ENCODE measurements at places on chromosomes 4 and X. TPM values are rescaled to one million over a fixed set of nuclear protein-coding genes. Genes with fewer than 3 reads are reported as not detected.

DNA sequence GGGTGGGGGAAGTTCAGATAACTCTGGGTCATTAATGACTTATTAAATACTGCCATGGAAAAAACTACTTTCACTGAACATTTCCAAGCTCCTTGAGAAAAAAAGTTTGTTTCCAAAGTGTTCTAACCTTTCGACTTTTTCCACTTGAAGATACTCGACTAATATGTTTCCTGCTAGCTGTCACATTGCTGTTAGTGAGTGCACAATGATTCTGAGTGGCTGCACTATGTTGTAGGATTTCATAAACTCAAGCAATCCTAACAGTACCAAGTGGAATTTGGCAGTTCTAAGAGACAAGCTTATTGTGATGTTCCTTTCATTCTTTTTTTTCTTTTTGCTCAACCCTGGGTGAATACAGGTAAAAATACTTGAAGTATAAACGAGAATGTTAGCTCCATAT is 33.4 kb downstream of the GRXCR1 start:
- H3K36me3 ChIP-seq: no peaks in the 10 kb centered on the region
- no peaks in the 10 kb centered on the region for H3K4me1 ChIP-seq
- DNase-seq: no peak
- no peak overlapping the region for H3K27ac ChIP-seq
- no peak overlapping the region for H3K4me3 ChIP-seq

The SPIN2A gene
- total RNA-seq: 0.34 TPM

DNA sequence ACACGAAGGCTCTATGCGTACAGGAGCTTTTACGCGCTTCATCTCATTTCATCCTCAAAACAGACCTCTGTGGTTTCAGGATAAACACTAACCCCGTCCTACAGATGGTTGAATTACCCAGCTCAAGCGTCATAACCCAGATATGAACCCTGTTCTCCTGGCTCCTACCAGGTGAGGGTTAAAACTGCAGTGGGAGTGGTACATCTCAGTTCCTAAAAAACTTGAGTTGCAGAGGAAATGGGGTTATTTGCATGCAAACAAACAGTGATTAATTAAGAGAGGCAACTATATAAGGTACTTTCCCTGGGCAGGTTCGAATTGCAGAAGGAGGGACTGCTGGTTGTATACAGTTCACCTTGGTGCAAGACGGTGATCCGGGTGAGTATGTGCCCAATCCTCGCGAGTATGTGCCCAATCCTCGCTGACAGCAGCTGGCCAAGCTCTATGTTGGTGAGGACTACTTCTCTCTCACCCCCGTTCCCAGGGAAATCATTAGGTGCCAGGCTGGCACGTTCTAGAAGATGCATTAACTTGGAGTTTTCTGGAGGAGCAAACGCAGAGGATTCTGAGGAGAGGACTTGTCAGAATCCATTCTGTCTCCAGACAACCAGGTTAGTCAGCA is 72.6 kb downstream of the FHDC1 start:
- no peaks in the 10 kb centered on the region for H3K4me1 ChIP-seq
- H3K27ac ChIP-seq: no peak overlapping the region
- no peaks in the 10 kb centered on the region for H3K36me3 ChIP-seq
- H3K4me3 ChIP-seq: no peak overlapping the region
- no peaks in the 10 kb centered on the region for H3K27me3 ChIP-seq

- no peaks in the 10 kb centered on the region for H3K27me3 ChIP-seq
- no peak overlapping the region for H3K27ac ChIP-seq
- no peak for DNase-seq
Observed at GRCh38 chr4:105637408-105638176, 70.9 kb downstream of the INTS12 start.

DNA sequence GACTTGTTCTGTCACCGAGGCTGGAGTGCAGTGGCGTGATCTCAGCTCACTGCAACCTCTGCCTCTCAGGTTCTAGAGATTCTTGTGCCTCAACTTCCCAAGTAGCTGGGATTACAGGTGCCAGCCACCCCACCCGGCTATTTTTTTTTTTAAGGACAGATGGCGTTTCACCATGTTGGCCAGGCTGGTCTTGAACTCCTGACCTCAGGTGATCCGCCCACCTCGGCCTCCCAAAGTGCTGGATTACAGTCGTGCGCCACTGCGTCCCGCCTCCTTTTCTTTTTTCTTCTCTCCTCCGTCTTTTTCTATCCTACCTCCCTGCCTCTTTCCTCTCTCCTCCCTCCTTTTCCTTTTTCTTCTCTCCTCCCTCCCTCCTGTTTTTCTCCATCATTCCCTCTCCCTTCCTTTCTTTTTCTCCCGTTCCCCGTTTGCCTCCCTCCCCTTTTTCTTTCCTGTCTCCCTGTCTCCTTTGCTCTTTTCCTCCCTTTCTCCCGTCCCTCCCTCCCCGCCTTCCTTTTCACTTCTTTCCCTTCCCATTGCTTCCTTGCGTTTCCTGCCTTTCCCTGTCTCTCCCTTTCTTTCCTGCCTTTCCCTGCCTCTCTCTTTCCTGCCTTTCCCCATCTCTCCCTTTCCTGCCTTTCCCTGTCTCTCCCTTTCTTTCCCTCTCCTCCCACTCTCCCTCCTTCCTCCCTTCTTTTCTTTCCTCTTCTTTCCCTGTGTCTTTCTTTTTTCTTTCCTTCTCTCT is 2.1 kb upstream of the SLC25A6 start:
- peak overlapping the region; percentile 100 for H3K27ac ChIP-seq
- H3K27me3 ChIP-seq: no peaks in the 10 kb centered on the region
- H3K36me3 ChIP-seq: peaks cover 20% of the 10 kb centered on the region
- H3K4me1 ChIP-seq: peaks cover 44% of the 10 kb centered on the region

The TRAM1L1 gene
- total RNA-seq: 2.2 TPM

- DNase-seq: no peak
- peaks cover 13% of the 10 kb centered on the region for H3K36me3 ChIP-seq
- no peaks in the 10 kb centered on the region for H3K27me3 ChIP-seq
- no peak overlapping the region for H3K27ac ChIP-seq
Observed at GRCh38 chr4:87339440-87339839, 16.8 kb upstream of the HSD17B13 start.

The PNMA6A gene
- total RNA-seq: 1.2 TPM

The EFHC2 gene
- 4.6 TPM for total RNA-seq

GRCh38 chr4:128635141-128635954 is 174.2 kb upstream of the JADE1 start:
- no peaks in the 10 kb centered on the region for H3K36me3 ChIP-seq
- no peak for DNase-seq
- H3K27ac ChIP-seq: no peak overlapping the region
- H3K4me3 ChIP-seq: no peak overlapping the region

GRCh38 chrX:130831347-130831722 is 71.7 kb downstream of the ENOX2 start:
- no peak for DNase-seq
- no peak overlapping the region for H3K27ac ChIP-seq
- H3K4me1 ChIP-seq: no peaks in the 10 kb centered on the region
- no peaks in the 10 kb centered on the region for H3K36me3 ChIP-seq

DNA sequence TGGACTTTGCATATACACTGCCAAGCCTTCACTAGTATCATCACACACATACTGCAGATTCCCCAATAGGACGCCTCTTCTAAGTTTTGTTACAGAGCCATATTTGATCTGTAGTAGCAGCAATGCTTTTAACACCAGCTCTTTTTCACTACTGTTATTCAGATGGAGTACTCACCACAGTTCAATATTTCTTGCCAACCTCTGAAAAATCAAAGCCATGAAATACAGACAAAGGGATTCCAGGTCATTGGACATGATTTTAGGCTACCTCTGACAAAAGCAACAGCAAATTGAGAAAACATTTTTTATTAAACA is 390.7 kb upstream of the ADGRL3 start:
- H3K36me3 ChIP-seq: no peaks in the 10 kb centered on the region
- no peak for DNase-seq
- H3K27ac ChIP-seq: no peak overlapping the region
- H3K4me1 ChIP-seq: no peaks in the 10 kb centered on the region
- H3K27me3 ChIP-seq: no peaks in the 10 kb centered on the region
- no peak overlapping the region for H3K4me3 ChIP-seq

GRCh38 chrX:9151772-9152307 is 117.9 kb upstream of the FAM9B start:
- H3K36me3 ChIP-seq: no peaks in the 10 kb centered on the region
- DNase-seq: no peak
- no peak overlapping the region for H3K4me3 ChIP-seq
- H3K27me3 ChIP-seq: no peaks in the 10 kb centered on the region

GRCh38 chr4:100819505-100819904 is 301.7 kb upstream of the EMCN start:
- H3K27me3 ChIP-seq: no peaks in the 10 kb centered on the region
- no peak overlapping the region for H3K27ac ChIP-seq
- no peak overlapping the region for H3K4me3 ChIP-seq
- no peaks in the 10 kb centered on the region for H3K4me1 ChIP-seq

DNA sequence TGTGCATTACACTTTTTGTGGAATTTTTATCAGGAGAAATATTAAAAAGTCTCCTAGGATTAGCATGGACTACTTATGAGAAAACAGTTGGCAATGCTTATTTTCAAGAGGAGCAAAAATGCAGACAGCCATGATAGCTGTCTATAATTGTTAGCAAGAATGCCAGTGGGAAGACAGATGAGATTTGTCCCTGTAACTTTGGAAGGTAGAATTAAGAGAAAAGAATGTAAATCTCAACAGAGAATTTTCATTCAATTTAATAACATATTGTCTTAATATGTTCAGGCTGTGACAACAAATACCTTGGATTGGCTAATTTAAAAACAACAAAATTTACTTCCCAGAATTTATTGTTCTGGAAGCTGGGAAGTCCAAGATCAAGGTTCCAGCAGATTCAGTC is 349.2 kb downstream of the IQCM start:
- no peaks in the 10 kb centered on the region for H3K36me3 ChIP-seq
- no peak for DNase-seq
- no peaks in the 10 kb centered on the region for H3K27me3 ChIP-seq
- H3K27ac ChIP-seq: no peak overlapping the region
- H3K4me1 ChIP-seq: no peaks in the 10 kb centered on the region

The SPATA4 gene
- total RNA-seq: 0.33 TPM

DNA sequence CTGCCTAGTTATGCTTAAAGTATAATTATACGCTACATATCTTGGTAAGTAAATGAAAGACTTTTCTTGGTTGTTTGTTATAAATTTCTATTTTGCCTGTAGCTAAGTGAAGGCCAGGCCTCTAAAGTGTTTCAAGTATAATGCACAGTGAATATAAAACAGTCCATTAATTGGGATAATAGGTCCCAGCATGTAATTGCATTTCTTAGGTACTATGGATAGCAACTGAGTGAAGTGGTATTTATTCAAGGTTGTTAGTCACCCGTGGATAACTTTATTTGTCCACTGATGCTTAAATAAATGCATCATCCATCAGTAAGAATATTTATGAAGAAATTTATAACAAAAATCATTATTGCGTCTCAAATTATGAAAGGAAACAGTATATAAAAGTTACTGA is 59.1 kb downstream of the TEX13C start:
- no peak overlapping the region for H3K4me3 ChIP-seq
- no peak overlapping the region for H3K27ac ChIP-seq
- no peaks in the 10 kb centered on the region for H3K4me1 ChIP-seq
- H3K27me3 ChIP-seq: no peaks in the 10 kb centered on the region
- H3K36me3 ChIP-seq: no peaks in the 10 kb centered on the region

DNA sequence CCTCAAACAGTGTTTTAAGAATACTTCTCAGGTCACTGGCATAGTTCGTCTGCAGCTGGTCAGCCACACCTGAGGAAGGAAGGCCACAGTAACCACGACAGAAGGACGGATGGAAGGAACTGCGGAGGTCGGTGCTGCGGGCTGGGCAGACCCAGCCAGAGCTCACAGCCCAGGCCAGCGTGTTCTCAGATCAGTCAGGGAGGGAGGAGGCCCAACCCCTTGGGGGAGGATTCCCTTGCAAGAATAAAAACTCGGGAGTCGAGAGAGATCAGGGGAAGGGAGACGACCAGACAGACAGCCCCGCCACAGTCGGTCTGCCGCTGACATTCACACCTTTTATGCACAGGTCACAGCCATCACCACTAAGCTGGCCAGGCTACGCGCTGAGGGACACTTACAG is 11.3 kb upstream of the MXD4 start:
- H3K27ac ChIP-seq: no peak overlapping the region
- H3K36me3 ChIP-seq: peaks cover 8% of the 10 kb centered on the region
- H3K27me3 ChIP-seq: no peaks in the 10 kb centered on the region
- H3K4me1 ChIP-seq: no peaks in the 10 kb centered on the region

- no peak overlapping the region for H3K27ac ChIP-seq
- no peaks in the 10 kb centered on the region for H3K27me3 ChIP-seq
- DNase-seq: no peak
- no peaks in the 10 kb centered on the region for H3K36me3 ChIP-seq
- no peaks in the 10 kb centered on the region for H3K4me1 ChIP-seq
Observed at GRCh38 chr4:153021276-153021675, 85.2 kb downstream of the FHDC1 start.

- H3K4me1 ChIP-seq: no peaks in the 10 kb centered on the region
- no peaks in the 10 kb centered on the region for H3K27me3 ChIP-seq
- H3K4me3 ChIP-seq: no peak overlapping the region
- DNase-seq: no peak
- no peak overlapping the region for H3K27ac ChIP-seq
- H3K36me3 ChIP-seq: no peaks in the 10 kb centered on the region
Observed at GRCh38 chr4:157204634-157205244, 15.8 kb upstream of the GRIA2 start.

DNA sequence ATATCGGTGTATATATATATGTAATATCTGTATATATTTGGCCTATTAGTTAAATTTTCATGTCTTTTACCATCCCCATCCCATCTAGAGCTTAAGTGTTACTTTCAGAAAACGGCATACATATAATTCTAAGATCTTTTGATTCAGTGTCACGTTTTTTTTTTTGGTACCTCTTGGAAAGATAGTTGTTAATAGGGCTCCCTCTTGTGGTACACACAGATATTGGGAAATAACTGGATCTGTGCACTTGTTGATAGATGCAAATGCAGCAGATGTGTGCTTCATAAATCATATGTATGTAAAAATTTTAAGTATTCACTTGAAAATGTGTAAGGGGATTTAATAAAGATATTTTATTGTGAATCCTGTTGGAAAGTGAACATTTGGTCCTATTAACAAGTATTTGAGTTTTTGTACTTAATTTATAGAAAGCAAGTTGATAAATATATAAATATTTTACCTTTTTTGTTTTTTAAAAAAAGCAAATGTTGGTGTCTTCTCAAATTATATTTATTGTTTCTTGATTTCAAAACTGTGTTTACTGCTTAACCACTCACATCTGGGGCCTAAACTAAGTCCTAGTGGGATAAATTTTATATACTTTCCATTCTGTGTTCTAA is 74.7 kb downstream of the PAQR3 start:
- no peaks in the 10 kb centered on the region for H3K27me3 ChIP-seq
- no peaks in the 10 kb centered on the region for H3K4me1 ChIP-seq
- H3K27ac ChIP-seq: no peak overlapping the region
- no peak overlapping the region for H3K4me3 ChIP-seq

DNA sequence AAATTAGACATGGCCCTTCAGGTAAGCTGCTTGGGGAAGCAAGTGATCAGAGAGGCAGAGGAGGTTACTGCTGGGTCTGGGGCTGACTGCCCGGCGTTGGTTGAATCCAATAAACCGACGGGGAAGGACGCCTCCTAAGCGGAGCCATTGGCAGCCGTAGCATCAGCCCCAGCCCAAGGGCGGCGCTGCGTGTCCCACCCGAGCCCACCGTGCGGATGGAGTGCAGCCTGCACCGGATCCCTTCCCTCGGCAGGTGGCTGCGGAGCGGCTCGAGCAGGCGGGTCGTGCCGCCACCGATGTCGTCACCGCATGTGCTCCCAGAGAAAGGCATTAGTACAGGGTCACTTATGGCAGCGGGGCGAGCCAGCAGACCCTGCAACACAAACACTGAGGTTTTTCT is 82.1 kb downstream of the ALPK1 start:
- no peak overlapping the region for H3K27ac ChIP-seq
- DNase-seq: no peak
- H3K36me3 ChIP-seq: peaks cover 41% of the 10 kb centered on the region
- no peak overlapping the region for H3K4me3 ChIP-seq
- H3K27me3 ChIP-seq: no peaks in the 10 kb centered on the region

Measured in esophagus muscularis mucosa (tissue), 4 donors.